ENCODE measurements at places on chromosomes 7 and 10.
A peak's percentile ranks its signal among the peaks of the same experiment; 100 is the strongest.

- DNase-seq = no peak
Measured at GRCh38 chr10:95229724-95230627, 35.9 kb downstream of the ACSM6 start.

- no peak for DNase-seq
Measured at GRCh38 chr7:4091767-4092166, 590.3 kb upstream of the FOXK1 start.

DNA sequence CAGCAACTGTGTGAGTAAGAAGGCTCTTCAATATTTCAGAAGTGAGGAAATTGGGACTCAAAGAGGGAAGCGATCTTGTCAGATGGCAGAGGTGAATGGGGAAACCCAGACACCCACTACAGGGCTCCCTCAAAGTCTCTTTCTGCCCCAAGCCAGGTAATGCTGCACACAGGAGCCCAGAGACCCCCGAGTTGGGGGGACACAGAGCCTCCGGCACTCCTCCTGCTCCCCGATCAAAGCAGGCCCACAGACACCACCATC lies 139.4 kb downstream of the TNS3 start:
- no peak for DNase-seq

GRCh38 chr7:97573065-97573464 lies 158.8 kb upstream of the TAC1 start:
- DNase-seq = no peak

GRCh38 chr7:65981965-65982792 lies at the start of gene GUSB:
TSS of gene GUSB (minus strand) at chr7:65982213. CDS start at chr7:65982183, 30 bp downstream.
- DNase-seq = peak; percentile 79

DNA sequence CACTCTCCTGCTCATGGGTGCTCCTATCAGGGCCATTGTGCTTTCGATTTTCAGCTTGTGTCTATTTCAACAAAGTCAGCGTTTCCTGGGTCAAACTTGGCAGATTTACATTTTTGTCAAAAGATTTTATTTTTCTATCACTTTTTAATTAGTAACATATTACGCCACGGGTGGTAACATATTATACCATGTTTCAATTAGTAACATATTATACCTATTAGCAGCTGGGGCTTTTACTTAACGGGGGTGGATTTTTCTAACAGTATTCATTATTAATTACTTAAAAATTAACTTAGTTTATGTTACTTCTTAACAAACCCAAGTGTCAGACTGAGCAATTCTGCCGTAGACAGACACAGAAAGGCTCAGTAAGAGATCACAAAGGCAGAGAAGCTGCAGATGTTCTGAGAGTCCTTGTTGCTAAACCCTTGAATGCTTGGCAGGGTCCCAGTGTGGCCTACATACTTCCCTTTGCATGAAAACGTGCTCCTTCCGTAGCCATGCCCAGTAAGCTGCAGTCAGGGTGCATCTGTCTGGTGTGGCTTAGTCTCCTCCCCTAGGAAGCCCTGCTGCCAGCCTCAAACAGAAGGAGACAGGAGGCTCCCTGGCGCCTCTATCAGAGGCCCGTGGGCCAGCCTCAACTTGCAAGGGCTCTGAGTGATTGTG lies 263.1 kb upstream of the CXCL12 start:
- DNase-seq = no peak

GRCh38 chr7:150367677-150368095 lies 936 bp upstream of the REPIN1 start:
- no peak for DNase-seq
